ENCODE measurements at places on chromosomes 12 and 14.

DNA sequence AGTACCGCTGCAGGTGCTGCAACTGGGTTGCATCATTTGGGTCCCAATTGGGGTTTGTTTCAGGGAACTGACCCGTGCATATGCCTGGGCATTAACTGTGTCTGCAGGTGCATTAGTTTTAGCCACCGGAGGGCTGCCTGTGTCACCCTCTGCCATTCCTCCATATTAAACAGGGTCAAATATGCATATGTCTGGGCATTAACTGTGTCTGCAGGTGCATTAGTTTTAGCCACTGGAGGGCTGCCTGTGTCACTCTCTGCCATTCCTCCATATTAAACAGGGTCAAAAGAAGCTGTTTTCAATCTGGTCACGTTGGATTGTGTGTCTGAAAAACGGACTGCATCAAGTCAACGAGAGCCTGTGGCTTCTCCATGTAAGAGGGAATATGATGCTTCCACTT, 1317.0 kb downstream of the TMEM121 start:
- no peak for DNase-seq

- no peak for DNase-seq
Observed at GRCh38 chr12:107126796-107127481, 33.6 kb upstream of the CRY1 start.

GRCh38 chr14:61752626-61753025, 9.6 kb upstream of the SNAPC1 start:
- no peak for DNase-seq

DNA sequence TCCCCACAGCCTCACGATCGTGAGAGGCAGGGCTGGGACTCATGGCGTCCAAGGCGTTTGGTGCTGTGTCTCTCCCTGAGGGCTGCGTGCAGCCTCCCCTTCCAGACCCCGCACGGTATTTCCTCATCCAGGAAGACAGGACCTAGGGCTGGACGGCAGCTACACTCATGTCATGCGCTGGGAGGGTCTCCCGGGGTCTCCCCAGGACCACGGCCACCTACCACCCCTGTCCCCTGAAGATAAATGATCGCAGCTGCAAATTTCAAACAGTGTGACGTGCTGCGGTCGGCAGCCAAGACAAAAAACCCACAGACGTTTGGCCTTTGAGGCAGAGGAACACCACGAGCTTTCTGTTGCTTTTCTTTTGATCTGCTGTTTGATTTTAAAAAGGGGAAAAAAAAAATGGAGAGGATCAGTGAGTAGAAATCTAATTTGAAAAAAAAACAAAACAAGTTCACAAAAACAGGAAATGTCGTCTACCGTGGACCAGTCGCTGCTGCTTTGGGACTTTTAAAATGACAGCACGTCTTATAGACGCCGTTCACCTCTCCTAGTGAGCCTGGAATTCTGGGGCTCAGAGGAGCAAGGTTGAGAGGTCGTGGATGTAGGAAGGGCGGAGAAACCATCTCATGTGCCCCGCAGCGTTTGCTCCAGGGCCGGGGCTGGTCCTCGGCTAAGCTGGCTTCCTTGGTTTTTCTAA, 237.6 kb downstream of the SLC41A2 start:
- no peak for DNase-seq

DNA sequence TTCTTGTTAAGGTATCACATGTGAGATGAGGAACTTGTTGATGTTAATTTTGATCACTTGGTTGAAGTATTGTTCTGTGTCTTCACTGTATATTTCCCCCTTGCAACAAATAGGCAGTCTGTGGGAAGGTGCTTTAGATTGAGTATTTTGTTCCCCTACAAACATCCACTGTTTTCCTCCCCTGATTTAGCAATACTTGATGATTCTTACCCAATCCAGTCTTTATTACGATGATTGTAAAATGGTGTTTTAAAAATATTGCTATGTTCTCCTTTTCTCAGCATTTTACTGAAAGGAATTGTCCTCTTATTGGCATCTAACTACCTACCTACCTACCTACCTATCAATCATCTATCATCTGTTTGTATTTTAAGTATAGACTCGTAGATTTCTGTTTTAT, 66.3 kb downstream of the ETNK1 start:
- no peak for DNase-seq

DNA sequence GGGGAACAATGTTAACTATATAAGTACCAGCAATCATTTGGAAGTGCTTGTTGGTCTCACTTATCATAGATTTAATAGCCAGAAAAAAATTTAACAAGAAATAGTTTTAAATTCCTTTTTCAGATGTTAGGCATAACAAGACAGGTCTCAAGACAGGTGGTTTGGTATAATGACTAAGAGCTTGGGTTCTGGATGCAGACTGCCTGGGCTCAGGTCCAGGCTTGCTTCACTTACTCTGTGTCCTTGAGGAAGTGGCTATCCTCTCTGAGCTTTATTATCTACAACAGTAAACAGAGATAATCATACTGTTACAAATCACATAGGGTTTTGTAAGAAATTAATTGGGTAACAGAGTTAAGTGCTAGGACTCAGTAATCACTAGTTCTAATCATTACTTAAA, 338.0 kb upstream of the FLRT2 start:
- no peak for DNase-seq

DNA sequence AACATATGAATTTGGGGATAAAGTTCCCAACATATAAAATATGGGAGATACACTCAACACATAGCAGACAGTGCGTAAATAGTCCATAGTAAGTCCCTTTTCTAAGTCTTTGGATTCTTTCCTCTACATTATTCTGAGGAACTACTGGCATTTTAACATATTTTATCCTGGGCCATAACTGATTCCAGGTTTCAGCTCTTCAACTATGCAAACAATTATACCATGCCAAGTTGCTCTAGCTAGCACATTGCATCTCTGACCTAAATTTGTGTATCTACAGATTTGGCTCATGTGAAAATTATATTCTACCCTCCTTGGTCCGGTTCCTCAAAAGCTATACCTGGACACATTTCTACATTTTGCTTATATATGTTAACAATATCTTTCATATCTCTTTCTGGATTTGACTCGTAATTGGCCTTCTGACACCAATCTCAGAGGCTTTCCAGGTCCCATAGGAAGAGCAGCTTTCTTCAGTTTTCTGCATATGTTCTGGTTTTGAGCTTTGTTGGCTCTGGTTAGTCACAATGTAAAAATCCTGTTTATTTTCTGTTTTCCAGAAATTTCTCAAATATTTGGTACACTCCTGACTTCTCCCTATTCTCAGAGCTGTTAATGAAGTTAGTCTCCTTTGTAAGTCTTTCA, 305.4 kb downstream of the BMP4 start:
- DNase-seq: no peak

Measured in H1 (cell line).